Effector memory CD8-positive, alpha-beta T cell (primary cell): ENCODE measurements at places on chromosomes 7 and 10.

DNA sequence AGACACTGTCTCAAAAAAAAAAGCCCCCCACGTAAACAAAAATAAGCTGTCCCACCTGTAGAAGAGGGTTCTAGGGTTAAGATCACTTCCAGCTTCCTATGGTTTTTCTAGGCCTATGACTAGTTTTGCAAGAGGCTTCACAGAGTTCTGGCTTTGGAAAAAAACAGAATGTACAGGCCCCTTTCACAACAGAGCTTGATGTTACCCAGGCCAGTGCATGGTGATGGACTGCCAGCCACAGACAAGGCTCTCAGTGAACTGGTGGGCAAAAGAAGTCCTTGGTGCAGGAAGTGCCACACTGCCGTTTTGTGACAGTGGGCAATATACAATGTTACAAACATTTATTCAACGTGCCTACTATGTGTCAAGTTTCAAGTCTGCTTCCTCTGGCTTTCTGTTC, 18.3 kb upstream of the EFCAB10 start:
- no peak for DNase-seq

GRCh38 chr10:115278294-115278693, 185.1 kb downstream of the ATRNL1 start:
- DNase-seq, result no peak

DNA sequence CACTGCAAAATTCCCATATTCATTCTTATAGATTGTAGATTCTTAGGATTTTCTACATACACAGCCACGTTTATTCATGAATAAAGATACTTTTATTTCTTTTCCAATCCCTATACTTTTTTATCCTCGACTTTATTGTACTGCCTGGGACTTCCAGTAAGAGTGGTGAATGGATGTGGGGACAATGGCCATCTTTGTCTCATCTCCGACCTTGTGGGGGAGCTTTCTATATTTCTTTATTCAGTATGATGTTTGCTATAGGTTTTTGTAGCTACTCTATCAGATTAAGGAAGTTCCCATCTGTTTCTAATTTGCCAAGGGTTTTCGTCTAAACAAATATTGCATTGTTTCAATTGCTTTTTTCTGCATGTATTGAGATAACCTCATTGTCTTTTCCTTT, 184.3 kb downstream of the FOXP2 start:
- DNase-seq, result no peak

DNA sequence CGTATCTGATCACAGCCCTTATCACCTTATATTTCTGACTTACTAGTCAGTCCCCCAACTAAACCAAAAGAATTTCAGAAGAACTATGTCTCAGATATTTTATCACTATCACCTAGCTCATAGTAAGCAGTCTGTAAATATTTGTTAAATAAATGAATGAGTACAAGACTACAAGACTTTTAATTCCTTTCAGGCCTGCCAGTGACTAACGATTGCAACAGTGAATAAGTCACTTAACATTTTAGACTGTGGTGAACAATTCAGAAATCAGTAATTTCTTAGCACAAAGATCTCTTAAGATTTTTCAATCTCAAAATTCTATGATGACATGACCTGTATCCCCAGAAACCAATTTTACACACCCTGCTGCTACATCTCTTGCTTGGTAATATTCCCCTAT, 162.2 kb downstream of the IMMP2L start:
- DNase-seq, result no peak
